ENCODE measurements at places on chromosomes 7 and 10.

GRCh38 chr10:106708506-106708905, 456.0 kb downstream of the SORCS1 start:
- DNase-seq: no peak

GRCh38 chr7:98213888-98214810, 2.9 kb downstream of the BHLHA15 start:
- no peak for DNase-seq

- no peak for DNase-seq
Measured at GRCh38 chr10:44294726-44295412, 90.0 kb downstream of the CXCL12 start.

DNA sequence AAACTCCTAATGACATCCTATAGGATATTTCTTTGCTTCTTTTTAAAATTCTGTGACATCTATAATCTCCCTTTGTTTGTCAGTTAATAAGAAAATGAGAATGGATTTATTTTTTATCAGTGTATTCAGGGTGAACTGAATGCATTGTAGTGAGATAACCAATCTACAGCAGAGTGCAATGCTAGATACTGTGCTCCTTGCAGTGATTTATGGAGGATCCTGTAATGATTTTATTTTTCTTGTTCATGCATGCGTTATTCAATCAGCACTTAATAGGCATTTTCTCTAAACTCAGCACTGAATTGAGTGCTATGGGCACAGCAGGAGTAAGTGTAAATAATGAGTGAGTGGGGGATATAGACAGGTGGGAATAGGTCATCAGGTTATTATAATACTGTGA, 253.9 kb downstream of the CDK14 start:
- no peak for DNase-seq

GRCh38 chr10:33553748-33554571, 219.5 kb upstream of the NRP1 start:
- DNase-seq: no peak

- DNase-seq: no peak
Measured at GRCh38 chr7:91288208-91288824, 24.1 kb downstream of the FZD1 start.

Data from astrocyte of the spinal cord (primary cell).